GM12864 (cell line): ENCODE measurements at places on chromosomes 12 and 14.

- DNase-seq, result no peak
Measured at GRCh38 chr12:51409846-51410245, 14.8 kb upstream of the SLC4A8 start.

GRCh38 chr14:37139710-37140109 is 32.7 kb downstream of the SLC25A21 start:
- DNase-seq, result no peak

DNA sequence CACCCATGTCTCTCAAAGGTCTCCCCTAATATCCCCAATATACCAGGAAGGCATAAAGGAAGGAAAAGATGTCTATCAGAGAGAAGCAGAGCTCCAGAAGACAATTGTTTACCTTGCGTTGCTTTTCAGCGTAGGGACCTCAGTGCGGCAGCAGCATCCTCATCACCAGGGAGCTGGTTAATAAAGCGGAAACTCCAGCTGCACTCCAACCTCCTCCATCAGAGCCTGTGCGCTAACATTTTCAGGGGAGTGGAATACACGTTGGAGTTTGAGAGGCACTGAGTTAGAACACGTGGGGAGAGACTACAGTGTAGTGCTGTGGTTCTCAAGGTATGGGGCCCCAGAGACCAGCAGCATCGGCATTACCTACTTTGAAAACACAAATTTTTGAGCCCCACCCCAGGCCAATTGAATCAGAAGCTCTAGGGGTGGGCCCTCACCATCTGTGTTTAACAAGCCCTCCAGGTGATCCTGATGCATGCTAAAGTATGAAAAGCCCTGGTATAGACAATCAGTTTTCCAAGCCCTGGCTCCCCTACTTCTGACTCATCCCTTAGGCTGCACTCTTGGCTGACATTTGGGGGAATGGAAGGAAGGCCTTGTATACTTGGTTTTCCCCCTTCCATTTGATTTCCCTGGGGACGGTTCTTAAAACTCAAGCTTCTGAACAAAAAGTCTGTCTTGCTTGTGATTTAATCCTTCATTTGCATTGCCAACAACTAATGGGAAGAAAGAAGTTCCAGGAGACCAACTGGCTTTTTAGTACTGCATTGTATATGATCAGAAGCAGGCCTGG is 419.0 kb upstream of the CCDC196 start:
- DNase-seq, result no peak

DNA sequence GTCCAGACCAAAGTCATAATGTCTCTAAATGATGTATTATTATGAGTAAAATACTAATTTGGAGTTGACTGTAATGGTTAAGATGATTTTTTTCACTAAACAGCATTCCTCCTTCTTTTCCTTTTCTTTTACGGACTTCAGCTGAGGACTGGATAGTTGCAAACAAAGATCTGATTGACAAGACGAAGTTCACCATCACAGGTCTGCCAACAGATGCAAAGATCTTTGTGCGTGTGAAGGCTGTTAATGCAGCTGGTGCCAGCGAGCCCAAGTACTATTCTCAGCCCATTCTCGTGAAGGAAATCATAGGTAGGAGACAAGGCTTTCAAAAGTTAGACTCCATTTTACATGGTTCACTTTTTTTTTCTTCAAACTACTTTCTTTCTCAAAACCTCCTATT is 29.8 kb upstream of the CHPT1 start:
- no peak for DNase-seq

GRCh38 chr12:22121224-22121623 is 75.2 kb downstream of the CMAS start:
- DNase-seq, result no peak
